HL-60 (cell line): ENCODE measurements at places on chromosomes 13 and 19.

DNA sequence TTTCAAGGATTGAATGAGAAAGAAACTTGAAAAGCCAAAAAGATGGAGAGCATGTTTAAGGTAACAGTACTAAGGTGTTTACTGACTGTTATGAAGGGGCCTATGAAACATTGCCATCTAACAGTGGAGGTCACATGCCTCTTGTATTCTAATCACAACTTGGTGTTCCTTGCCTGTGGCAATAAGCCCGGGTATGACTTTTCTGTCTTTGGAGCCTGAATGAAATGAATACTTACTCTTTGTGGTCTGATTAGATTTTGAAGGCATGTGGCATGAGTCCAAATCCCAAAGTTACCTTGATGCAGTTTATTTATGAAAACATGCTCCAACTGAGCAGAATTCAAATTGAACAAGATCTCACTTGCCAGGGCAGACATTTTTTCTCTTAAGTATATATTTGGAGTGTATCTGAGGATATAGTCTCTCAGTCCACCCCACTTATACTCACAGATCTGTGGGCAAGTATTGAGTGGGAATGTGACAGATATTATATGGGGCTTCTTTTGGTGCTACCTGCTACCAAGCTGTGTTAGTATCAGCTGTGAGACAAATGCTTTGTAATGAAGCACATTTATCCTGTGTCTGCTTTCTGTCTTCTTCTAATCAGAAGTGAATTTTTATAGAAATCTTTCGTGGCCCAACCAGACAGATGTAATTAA lies 67.5 kb downstream of the B3GLCT start:
- DNase-seq: no peak

- DNase-seq: no peak
These were observed 1.6 kb upstream of the TTC9B start for GRCh38 chr19:40219721-40220276.

GRCh38 chr19:48182434-48182833 lies 12.0 kb downstream of the ZSWIM9 start:
- DNase-seq: no peak

- DNase-seq: no peak
These were observed 131.1 kb upstream of the HTR2A start for GRCh38 chr13:47027780-47028437.

GRCh38 chr13:40673414-40673813 lies 7.0 kb upstream of the FOXO1 start:
- DNase-seq: no peak

DNA sequence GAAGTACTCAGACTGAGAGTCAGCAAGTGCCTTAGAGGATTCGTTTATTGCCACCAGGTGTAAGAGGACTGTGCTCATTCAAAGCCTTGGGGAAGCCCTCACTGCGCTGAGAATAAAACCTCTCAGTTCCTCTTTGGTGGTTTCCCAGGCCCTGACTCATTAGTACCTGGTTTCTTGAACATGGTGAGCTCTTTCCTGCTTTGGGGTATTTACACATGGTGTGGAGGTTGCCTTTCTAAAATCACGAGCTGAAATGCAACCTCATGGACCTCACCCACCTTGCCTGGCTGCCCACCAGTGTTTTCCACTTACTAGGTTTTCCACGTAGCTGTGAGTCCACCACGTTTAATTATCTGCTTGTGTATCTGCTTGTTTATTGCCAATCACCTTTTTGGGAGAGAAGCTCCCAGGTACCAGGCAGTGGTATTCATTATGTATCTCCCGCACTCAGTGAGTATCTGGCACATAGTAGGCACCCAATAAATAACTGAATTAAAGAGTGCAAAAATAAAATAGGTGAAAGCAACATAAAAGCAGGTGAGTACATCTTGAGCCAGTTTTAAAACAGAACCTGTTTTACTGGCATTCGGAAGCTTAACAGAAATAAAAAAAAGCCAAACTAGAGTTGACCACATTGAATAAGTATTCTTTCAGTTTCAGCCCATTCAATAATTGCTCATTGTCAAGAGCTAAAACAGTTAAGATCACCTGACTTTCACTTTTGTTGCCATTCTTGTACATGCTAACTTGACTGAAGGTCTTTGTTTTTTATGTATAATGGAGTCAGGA lies 533.0 kb downstream of the MYO16 start:
- DNase-seq: peak; percentile 91

GRCh38 chr19:48780631-48781391 lies 25.5 kb downstream of the FGF21 start:
- no peak for DNase-seq

- DNase-seq: no peak
These were observed 74.5 kb upstream of the NBEA start for GRCh38 chr13:34867590-34867989.

DNA sequence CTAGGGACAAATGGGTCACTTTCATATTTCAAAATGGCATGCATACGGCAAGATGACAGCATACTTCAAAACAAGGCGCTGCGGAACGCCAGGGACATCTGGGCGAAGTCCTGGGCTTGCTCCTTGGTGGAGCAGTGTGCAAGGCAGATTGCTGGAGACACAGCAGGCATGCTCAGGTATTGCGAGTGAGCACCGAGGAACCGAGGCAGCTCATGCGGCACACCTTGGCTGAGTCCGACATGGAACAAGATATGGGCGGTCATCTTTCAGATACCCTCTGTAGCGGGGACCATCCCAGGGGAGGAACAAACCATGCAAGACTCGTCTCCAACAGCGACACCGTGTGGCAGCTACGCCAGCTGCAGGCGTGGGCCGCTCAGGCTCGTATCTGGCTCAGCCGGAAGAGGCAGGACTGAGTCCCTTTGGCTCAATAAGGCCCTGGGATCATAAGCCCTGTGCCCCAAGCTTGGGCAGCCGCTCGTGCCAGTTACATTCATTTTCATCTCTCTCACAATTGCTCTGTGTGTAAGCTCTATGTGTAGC lies 112.4 kb downstream of the NUFIP1 start:
- DNase-seq: no peak
